ENCODE measurements at places on chromosomes 4 and X.

GRCh38 chr4:102791318-102791835 lies 30.6 kb upstream of the MANBA start:
- no peak for DNase-seq

DNA sequence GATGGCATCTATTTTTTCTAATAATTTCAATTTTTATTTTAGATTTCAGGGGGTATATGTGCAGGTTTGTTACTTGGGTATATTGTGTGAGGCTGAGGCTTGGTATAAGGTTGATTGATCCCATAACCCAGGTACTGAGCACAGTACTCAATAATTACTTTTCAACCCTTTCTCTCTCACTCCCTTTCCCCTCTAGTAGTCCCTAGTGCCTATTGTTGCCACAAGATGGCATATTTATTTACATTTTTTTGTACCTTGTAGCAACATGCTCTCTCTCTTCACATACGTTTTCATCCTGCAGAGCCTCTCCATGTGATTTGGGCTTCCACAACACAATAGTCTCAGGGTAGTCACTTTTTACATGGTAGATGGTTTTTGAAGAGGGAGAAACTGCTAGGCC lies 172.0 kb downstream of the ATOH1 start:
- DNase-seq, result no peak

GRCh38 chr4:5051278-5052203 lies at the start of gene STK32B:
Gene STK32B, plus strand, starts transcription at chr4:5051480.
- peak; percentile 83 for DNase-seq

DNA sequence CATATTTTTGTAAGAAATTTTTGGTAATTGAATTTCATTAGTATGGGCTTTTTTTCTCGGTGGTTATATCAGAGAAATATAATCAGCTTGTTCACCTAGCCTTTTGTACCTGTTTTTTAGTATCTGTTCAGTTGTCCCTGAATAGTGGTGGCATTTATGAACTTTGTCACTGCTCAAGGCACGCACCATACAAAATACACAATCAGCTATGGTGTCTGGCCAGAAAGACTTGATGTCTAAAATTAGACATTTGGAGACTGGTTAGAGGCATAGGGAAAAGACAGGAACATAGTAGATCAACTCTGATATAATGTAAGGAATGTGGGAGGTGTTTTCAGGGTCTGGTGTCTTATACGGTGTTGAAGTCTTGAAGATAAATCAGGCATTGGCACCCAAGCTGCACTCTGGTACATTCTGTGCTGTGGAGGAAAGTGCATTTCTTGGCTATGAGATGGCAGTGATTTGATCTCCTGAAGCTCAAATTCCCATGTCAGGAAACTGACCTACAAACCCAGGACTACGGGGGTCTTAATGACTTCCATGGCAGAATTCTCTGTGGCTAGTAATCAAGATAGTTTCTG lies 3.6 kb downstream of the ART3 start:
- no peak for DNase-seq

GRCh38 chr4:173526027-173526482 lies 4.0 kb downstream of the HAND2 start:
- DNase-seq, result peak; percentile 60

DNA sequence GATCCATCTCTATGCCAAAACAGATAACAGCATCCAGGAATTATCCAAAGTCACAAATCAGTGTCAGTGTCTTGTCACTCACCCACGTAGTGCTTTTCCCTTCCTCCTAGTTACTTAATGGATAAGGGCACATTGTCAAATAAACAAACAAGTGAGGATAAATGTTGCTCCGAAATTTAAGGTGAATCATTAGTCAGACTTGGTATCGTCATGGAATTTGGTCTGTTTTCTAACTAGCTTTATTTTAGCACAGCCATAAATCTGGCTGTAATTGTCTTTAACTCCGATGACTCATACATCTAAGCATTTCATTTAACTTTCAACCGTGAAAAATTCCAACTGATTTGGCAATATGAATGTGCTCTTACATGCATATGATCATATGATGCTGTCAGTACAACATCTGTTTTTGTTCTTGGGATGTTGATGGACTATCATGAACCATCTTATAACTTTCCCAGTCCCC lies 83.3 kb downstream of the SNCA start:
- DNase-seq, result no peak

- no peak for DNase-seq
Measured at GRCh38 chr4:90078440-90078839, 48.8 kb upstream of the CCSER1 start.

- DNase-seq, result no peak
Measured at GRCh38 chr4:41160012-41160789, 54.1 kb downstream of the APBB2 start.

DNA sequence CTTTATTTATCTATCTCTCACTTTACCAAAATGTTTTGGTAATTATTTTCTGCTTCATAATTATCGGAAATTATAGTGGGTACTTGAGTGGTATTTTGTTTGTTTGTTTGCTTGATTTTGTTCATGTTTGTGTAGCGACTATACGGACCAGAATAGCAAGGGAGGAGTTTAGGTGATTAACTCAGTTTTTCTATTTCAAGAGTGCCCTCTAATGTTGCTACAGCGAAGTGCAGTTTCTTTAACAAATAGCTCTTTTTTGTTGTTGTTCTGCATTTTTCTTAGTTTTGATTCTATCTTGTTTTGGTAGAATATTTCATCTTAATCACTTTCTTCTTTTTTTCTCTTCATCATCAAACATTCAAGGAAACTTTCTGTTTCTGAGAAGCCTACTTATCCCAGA lies 40.8 kb upstream of the QRFPR start:
- DNase-seq, result no peak

GRCh38 chr4:4333265-4333706 lies 43.2 kb downstream of the ZBTB49 start:
- no peak for DNase-seq

DNA sequence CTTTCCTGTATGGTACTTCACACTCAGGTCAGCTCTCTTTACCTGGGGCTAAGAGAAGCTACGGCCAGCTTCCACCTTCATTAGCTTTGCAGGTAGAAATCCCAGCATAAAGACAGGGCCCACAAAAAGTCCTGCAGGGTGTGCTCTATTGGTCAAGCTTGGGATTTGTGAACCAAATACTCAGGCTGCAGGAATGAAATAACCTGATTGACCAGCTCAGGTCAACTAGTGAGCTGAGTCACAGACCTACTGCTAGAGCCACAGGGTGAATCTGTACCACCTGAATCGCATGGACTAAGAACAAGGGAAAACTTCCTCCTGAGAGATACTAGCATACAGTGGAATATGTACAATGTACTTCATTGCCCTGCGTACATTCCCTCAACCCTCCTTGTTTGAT lies 172.2 kb downstream of the HHIP start:
- DNase-seq, result no peak

- no peak for DNase-seq
Measured at GRCh38 chr4:15756361-15756861, 21.7 kb upstream of the CD38 start.

- DNase-seq, result no peak
Measured at GRCh38 chr4:10691651-10692050, 7.1 kb upstream of the CLNK start.

GRCh38 chr4:176883681-176884418 lies 91.1 kb upstream of the VEGFC start:
- DNase-seq, result no peak

DNA sequence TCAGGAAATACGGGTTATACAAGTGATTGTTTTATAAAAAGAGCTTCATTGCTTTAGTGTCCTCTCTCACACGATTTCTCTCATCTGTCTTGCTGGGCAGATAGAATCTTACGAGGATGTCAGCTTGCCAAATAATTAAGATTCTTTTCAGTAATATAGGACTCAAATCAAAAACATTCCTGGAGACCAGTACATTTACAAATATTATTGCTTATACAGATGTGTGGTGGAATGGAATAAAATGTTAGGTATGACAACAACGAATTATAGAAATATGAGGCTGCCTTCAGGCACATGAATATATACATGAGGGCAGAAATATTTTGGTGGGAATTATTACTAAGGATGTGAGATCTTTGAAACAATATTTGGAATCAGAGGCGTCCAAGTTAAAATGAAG lies 88.9 kb downstream of the GC start:
- DNase-seq, result no peak

GRCh38 chr4:13493793-13494192 lies 9.7 kb upstream of the RAB28 start:
- no peak for DNase-seq

DNA sequence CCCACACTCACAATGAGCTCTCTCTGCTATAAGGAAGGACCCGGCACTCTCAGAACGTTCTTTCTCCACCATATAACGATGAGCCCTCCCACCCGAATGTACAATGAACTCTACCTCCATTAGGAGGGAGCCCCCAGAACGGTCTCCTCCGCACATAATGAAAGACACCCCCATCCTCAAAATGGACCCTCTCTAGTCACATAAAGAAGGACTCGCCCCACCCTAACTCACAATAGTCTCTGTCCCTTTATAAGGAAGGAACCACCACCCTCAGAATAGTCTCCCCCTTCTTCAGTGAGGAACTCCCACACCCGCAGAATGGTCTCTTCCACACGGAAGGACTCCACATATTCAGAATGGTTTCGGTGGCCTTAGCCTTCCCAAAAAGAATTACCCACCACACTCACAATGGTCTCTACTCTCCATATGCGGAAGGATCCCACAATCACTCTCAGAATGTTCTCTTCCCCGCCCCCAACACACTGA lies 477 bp downstream of the SLC35A2 start:
- no peak for DNase-seq

DNA sequence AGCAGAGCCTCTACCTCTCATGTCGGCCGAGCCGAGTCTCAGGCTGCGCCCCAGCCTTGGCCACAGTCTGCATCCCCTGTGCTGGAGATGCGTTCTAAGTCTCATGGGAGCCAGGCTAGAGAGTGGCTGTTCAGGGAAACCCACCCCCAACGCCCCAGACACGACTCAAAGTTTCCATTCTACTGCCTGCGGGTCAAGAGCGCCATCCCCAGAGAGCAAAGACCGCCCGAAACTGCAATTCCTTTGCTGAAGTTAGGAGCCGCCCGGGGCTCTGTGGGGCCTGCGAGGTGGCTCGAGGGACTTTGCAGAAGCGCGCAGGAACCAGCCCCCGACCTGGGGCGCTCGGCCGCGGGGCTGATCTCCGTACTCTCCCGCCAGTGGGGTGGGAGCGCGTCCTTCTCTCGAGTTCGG lies 10.0 kb upstream of the ELF4 start:
- no peak for DNase-seq

- DNase-seq, result no peak
Measured at GRCh38 chr4:110294165-110294564, 95.8 kb upstream of the ELOVL6 start.

DNA sequence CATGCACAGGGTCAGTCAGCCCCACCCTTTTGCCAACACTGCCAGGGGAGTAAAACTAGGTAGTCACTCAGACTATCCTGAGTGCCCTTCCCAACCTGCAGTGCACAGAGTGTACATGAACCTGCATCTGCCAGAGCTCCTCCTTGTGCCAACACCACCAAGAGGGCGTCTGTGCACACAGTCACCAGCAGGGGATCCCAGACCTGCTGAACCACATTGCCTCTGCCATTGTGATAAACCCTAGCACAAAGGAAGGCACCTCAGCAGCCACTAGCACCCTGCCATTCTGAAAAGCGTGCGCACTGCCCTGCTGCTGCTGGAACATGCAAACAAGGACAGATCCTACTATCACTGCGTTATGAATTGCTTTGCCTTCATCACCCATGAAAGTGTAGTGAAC lies 247.8 kb upstream of the POU3F4 start:
- no peak for DNase-seq

GRCh38 chr4:1274871-1275270 lies 14.8 kb upstream of the MAEA start:
- DNase-seq, result no peak

GRCh38 chr4:2290488-2290887 lies 28.6 kb upstream of the MXD4 start:
- DNase-seq, result no peak

- no peak for DNase-seq
Measured at GRCh38 chr4:168076989-168077725, 15.2 kb upstream of the ANXA10 start.

GRCh38 chr4:119729835-119730670 lies 101.4 kb upstream of the PDE5A start:
- no peak for DNase-seq

- no peak for DNase-seq
Measured at GRCh38 chr4:6618386-6619115, 21.9 kb upstream of the MRFAP1 start.

DNA sequence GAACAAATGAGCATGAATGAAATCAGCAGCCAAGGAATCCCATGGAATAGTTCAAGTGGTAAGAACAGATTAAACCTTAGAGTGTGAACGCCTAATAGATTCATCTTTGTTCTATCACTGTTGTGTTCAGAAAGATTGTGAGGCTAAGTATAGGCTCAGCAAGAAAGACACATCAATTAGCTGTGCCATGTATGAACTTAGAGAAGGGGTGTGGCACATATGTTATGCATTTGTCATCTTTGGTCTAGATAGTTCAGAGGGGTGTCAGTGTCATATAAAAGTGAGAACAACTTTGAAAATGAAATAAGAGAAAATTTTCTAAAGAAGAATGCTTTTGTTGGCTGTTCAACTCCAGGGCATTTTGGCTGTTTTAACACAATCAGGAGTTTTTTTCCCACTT lies 9.4 kb downstream of the DAPP1 start:
- no peak for DNase-seq

DNA sequence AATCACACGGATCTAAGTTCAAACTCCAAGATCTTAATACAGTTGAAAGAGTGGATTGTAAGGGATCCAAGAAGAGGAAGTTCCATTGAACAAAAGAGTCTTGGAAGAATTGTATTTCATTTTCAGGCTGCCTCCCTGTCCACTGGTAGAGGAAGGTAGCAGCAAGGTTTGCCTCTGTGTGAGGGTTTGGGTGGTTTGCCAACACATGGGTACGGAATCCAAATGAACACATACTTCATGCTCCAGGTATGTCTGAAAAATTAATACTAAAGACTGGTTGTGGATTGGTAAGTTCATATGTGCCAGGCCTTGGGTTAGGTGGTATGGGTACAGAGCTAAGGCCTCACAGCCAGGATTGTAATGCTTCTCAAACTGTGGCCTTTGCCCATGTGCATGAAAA lies 523.6 kb upstream of the BOD1L1 start:
- no peak for DNase-seq

GRCh38 chr4:155708782-155709181 lies 42.1 kb downstream of the GUCY1A1 start:
- DNase-seq, result no peak

DNA sequence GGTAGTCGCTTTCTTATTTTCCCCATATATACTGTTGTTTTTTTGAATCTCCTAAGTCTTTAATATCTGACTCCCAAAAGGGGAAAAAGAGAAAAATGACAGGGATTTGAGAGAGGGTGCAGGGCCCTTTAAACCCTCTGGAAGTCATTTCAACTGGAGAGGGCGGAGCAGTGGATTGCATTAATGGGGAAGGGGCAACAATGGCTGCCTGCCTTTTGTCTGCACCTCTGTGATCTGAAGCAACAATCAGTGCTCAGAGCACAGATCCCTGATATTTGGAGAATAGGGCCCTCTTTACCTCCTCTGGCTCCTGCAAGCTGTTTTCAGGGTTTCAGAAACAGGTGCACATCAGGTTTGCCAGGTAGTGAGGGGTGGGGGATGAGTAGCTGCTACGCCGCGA lies 1458.3 kb upstream of the TENM3 start:
- DNase-seq, result no peak

GRCh38 chr4:73729534-73730165 lies 10.7 kb upstream of the CXCL8 start:
- no peak for DNase-seq

GRCh38 chr4:175246941-175247340 lies 328.8 kb downstream of the ADAM29 start:
- DNase-seq, result no peak

Data from vagina (tissue), 2 donors.